ENCODE measurements at places on chromosomes 1 and 21.

DNA sequence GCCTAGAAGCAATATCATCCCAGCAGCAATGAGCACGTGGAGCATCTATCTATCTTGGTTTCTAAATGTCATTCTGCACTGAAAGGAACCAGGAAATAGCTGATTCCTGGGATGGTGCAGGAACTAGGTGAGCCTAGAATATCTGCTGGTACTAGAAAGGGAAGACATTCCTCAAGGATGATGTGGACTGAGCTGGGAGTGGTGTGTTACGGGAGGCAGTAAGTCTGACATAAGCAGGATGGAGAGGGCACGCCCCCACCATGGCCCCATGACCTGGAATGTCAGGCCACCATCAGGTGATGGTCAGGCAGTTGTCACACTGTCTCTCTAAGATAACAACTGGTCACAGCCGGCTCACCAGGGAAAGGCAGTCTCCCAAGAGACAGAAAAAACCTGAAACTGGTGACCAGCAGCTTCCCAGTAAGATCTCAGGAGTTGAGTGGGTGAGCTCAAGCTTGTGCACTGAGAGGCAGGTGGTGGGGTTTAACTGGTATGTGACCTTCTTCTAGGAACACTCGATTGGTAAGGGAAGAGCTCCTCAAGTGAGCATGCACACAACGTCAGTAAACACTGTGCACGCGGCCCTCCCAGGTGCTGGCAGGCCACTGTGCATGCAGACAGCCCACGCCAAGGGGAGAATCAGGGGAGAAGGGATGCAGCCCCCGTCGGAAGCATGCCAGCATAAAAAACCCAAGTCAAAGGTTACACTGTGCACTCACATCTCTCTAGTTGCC lies 148.7 kb downstream of the ADSS2 start:
- peak; percentile 23 for DNase-seq

- peak; percentile 37 for DNase-seq
Observed at GRCh38 chr1:15848143-15848928, 829 bp downstream of the SPEN start.

GRCh38 chr1:44682883-44683265 lies 8.4 kb downstream of the ARMH1 start:
- no peak for DNase-seq

DNA sequence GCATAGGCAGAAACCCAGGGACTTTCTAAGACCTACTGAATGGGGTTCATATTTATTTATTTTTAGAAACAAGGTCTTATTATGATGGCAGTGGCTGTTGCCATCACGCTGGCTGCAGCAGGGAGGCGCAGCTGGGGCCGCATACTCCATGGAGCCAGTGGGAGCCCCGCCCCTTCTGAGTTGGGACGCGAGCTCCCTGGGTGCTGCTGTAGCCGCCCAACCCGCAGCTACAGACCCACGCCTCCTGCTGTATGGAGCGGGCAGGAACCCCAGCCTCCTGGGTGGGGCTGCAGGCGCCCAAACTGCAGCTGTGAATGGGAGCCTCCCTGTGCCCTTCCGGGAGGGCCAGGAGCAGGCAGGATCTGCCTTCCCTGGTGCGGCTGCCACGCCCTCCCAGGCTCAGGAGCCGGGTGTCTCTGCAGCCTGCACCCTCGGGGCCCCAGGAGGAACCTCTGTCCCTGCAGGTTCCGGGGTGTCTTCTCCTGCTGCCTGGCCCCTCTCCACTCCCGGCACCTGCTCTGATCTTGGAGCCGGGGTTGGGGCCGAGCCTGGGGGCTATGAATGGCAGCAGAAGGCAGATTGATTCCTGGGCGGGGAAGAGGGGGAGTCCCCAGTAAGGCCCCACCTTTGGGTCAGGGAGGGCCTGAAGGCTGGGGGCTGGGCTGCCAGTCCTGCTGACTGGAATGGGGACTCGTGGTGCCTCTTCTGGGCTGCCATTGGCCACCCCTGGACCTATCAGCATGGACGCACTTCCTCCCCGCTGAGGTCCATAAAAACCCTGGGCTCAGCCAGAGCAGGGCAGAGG lies 66.5 kb upstream of the LRRN2 start:
- DNase-seq = peak; percentile 47

DNA sequence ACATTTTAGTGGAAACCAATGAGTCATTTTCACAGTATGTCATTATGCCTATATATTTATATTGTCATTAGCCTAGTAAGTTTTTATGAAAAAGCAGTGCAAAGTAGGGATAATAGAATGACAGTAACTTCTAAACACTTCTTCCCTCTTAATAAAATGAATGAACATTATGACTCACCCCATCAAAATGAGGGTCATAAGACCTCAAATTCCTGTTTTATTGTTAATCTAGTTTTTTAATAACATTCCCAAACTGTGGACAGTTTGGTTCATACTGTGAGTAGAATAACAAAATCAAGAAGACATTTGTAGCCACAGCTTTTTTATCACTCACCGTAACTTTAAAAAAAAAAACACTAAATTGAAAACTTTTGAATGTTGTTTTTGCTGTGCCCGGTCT lies 160.5 kb downstream of the LRRC40 start:
- DNase-seq = peak; percentile 40

DNA sequence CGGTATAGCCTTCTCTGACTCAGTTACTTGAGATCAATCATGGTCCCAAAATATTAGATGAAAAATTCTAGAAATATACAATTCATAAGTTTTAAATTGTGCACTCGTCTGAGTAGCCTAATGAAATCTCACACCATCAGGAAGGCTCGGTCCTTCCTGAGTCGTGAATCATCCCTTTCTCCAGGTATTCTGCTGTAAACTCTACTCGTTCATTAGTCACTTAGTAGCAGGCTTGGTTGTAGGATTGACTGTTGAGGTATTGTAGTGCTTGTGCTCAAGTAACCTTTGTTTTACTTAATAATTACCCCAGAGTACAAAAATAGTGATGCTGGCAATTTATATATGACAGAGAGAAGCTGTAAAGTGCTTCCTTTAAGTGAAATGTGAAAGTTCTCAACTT lies 238.7 kb downstream of the OLFM3 start:
- DNase-seq = no peak

DNA sequence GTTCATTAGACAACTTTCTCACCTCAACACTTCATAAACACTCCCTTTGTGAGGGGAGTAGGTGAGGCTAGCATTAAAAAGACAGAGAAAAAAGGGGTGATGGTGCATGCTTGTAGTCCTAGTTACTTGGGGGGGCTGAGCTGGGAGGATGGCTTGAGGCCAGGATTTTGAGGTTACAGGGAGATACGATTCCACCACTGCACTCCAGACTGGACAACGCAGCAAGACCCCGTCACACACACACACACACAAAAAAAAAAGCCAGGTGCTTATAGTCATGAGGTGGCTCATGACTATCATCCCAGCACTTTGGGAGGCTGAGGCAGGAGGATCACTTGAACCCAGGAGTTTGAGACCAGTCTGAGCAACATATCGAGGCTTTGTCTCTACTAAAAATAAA lies 29.6 kb downstream of the GON4L start:
- no peak for DNase-seq

DNA sequence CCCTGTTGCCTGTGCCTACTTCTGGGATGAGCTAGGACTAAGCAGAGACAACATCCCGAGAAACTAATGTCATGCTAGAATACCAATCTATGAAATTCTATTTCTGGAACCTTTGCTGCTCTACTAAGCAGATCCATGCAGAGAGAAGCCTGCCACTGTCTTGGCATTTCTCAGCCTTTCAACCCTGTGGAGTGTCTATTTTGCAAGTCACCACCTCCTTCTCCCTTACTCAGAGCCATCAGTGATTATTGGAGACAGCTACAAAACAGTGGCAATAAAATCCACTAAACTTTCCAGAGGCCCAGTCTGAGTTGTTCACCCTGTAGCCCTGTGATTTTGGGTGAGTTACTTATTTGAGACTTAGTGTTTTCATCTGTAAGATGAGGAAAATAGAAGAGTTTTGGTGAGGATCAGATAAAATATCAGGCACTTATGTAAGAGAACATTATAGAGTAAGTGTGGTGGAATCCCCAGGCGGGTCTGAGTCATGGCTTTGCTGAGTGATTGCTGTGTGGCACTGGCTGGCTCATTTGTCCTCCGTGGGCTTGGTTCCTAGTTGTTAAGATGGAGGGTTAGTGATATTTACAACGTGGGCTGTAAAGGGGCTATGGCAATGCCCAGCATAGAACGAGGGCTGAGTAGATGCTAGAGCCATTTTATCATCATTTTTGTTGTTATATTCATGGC lies 61.1 kb downstream of the FMN2 start:
- DNase-seq = peak; percentile 14

DNA sequence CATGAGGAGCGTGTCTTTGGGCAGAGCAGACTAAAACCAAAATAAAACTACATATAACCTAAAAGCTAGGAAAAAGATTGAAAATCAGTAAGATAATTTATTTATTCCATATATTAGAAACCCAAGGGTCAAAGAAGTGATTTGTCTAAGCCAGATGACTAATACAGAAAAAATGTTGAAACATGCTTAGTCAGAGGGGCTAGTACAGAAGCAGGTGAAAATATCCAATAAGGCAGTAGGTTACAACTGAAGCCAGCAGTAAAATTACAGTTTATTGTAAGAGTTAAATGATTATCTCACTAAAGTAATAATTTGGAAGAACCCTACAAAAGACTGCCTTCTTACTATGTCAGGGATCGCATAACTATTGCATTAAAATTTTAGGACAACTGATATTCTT lies 1190.9 kb upstream of the PRMT6 start:
- DNase-seq = no peak

- DNase-seq = no peak
Observed at GRCh38 chr1:3327389-3327702, 127.1 kb upstream of the ARHGEF16 start.

GRCh38 chr1:15005116-15005515 lies 148.4 kb upstream of the TMEM51 start:
- no peak for DNase-seq

DNA sequence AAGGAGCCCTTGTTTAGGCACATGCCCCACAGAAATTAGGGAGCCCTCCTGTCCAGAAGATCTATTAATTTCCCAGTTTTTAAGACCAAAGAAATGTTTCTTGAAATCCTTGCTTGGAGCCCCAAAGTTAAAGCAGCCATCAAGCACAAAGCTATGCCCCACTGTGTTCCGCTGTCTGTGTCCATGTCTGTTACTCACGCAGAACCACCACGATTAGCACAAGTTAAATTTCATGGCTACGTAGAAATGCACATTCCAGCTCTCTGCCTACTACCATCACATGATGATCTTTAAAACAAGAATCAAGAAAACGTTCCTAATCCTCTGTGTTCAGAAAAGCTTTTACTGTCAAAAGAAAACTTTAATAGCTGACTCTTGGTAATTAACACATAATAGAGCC lies 238.5 kb downstream of the RERE start:
- no peak for DNase-seq

DNA sequence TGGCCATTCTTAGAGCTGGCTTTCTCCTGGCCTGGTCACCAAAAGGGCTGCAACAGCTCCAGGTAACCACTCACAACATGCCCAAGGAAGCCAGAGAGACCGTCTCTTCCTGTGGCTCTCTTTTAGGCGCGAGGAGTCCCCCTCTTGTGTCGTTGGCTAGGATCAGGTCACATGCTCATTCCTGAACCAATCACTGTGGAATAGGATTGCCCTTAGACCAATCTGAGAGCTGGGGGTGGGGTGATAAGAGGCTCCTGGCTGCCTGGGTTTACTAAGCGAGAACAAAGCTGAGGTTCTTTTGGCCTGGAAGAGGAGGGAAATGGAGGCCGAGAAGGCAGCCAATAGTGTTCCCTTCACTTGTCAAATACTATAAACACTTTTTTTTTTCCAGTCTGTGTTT lies 452.1 kb upstream of the PROX1 start:
- no peak for DNase-seq

- DNase-seq = no peak
Observed at GRCh38 chr21:45979651-45980050, 1.9 kb upstream of the COL6A1 start.

DNA sequence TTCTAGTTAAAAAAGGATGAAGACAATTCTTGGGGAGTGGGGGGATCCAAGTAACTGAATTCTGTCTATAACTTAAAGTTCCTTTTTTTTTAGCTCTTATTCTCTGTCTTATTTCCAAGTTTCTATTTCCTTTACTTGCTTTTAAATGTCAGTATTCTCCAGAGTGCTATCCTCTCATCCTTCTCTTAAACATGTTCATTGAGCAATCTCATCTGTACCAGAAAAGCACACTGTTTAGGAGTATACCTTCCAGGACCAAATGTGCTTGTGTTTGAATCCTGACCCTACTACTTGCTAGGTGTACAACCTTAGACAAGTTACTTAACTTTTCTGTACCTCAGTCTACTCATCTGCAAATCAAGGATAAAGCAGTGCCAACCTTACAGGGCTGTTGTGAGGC lies 50.1 kb downstream of the AKT3 start:
- no peak for DNase-seq

GRCh38 chr1:201584471-201585092 lies 45.7 kb downstream of the NAV1 start:
- DNase-seq = peak; percentile 90

GRCh38 chr1:198175423-198176170 lies 18.8 kb downstream of the NEK7 start:
- DNase-seq = no peak

- no peak for DNase-seq
Observed at GRCh38 chr1:65959896-65960567, 167.3 kb downstream of the PDE4B start.

Data from RPMI7951 (cell line).